ENCODE measurements at places on chromosomes 5 and 9. TPM values are rescaled to one million over a fixed set of nuclear protein-coding genes. Genes with fewer than 3 reads are reported as not detected.

RECK gene
- total RNA-seq, result 8.0 TPM

IL13 gene
- total RNA-seq, result not detected

HAPLN1 gene
- 0.13 TPM for total RNA-seq

GFRA3 gene
- total RNA-seq, result not detected

TCF7 gene
- 25.9 TPM for total RNA-seq

GRCh38 chr9:80076162-80076561 lies 504.4 kb downstream of the TLE4 start:
- no peak for DNase-seq

DNA sequence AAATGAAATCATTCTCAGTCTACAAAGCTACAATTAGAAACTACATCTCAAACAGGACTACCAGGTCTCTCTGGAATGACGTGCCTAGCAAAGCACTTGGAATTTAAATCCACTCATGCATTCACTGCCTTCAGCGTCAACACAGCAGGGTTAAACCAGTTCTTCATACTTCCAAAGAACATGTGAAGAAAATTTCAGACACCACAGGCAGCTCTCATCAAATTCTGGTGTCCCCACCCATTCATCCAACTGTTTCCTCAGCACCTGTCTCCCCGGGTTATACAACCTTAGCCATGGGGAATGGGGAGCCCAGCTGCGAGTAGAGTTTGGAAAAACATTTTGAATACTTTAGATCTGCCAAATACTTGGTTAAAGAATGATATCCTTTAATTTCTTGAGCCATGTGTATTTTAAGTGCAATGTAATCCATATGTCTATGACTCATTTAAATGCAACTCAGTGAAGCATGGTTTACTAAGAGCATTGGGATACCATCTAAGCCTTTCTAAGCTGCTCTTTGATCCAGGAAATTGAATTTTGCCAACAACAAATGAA lies 17.5 kb downstream of the ADAM19 start:
- DNase-seq, result no peak

DNA sequence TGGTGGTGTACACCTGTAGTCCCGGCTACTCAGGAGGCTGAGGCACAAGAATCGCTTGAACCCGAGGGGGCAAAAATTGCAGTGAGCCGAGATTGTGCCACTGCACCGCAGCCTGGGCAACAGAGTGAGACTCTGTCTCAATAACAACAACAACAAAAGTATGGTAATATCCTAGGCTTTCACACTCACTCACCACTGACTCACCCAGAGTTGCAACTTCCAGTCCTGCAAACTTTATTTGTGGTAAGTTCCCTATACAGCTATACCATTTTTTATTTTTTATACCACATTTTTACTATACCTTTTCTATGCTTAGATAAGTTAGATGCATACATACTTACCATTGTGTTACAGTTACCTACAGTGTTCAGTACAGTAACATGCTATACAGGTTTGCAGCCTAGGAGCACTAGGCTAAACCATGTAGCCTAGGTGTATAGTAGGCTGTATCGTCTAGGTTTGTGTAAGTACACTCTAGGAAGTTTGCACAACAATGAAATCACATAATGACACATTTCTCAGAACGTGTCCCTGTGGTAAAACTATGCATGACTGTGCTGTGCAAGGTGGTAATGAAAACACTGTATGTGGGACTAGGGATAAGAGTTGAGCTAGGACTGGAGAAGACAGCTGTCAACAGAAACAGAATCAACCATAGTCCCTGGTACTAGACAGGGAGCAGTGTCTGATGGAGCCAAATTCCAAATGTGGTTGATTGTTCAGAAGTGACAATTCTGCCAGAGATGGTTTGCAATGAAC lies 109.5 kb upstream of the RAD23B start:
- no peak for DNase-seq

- DNase-seq, result no peak
Measured at GRCh38 chr9:105245891-105246161, 1.4 kb downstream of the SLC44A1 start.

DNA sequence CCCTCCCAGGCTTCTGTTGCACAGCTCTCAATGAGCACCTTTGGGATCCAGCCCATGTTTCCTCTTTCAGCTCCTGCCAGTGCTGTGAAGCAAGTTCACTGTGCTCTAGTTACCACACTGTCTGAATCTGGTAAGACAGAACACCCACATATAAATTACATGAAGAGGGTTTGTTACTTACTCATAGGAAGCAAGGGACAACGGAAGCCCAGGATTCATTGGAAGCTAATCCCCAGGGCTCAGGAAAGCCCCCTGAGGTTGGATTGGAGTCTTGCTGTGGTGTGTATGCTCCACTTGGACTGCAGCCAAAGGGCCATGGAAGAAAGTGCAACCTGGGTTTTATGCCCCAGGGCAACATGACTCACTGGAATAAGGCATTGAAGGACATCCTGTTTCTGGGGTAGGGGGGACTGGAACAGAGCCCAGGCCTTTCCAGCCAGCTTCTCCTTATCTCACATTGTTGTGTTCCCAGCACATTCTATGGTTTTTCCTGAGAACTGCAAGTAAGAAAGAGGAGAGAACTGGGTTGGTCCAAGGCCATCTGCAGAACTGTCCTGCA lies 15.6 kb upstream of the CLK4 start:
- no peak for DNase-seq

DNA sequence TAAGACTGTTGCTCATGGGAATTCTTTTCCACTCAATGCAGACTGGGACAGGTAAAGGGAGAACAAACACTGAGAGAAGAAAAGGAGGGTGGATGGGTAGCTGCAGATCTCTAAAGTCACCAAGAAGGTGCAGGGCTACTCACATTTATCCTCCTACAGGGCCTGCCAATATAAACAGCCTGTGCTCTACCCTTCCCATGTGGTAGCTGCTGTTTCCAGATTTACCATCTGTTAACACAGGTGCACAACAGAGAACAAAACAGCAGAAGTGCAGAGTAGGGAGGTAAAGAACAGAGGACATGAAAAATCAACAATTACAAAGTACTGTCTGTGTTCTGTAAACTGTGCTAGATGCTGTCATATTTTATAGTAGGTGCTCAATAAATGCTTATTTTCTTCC lies 26.0 kb downstream of the JAKMIP2 start:
- DNase-seq, result no peak

- DNase-seq, result no peak
Measured at GRCh38 chr5:145228564-145228963, 606.6 kb downstream of the PRELID2 start.

- no peak for DNase-seq
Measured at GRCh38 chr5:169763376-169764017, 126.4 kb downstream of the DOCK2 start.

DNA sequence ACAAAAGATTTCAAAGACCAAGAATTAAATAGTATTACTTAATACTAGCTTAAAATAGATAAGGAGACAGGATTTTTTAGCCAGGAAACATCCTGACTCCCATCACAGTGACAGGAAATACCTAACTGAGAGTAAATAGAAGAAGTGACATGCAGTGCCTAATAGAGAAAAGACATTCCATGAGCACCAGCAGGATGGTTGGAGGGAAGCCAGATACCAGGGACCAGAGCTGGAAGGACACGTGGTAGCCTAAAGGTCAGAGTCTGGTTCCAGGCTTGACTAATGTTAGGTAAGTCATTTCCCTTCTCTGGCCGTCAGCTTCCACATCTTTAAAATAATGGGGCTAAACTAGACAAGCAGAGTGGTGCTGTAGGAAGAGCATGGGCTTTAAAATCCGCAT lies 41.6 kb downstream of the CDK5RAP2 start:
- DNase-seq, result no peak

DNA sequence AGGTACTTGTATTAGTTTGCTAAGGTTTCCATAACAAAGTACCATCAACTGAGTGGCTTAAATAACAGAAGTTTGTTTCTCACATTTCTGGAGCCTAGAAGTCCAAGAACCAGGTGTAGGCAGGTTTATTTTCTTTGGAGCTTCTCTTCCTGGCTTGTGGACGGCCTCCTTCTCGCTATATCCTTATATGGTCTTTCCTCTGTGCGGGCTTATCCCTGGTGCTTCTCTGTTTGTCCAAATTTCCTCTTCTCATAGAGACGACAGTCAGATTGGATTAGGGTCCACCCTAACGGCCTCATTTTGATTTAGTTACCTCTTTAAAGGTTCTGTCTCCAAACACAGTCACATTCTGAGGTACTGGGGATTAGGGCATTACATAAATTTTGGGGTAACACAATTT lies 88.3 kb downstream of the RMI1 start:
- DNase-seq, result no peak

DNA sequence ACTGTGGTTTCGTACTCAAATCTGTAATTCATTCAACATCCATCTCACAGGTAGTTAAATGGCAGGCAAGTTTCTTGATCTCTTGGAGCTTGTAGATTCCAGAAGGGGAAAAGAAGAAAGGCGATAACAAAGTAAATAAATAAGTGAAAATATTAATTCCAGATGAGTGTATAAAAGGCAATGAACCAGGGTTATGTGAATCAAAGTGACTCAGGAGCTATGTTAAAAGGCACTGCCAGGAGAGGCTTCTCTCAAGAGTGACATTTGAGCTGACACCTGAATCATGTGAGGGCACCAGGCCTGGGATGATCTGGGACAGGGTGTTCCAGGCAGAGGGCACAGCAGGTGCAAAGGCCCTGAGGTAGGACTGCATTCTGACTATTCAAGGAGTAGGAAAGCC lies 45.0 kb downstream of the DOCK2 start:
- DNase-seq, result no peak

DNA sequence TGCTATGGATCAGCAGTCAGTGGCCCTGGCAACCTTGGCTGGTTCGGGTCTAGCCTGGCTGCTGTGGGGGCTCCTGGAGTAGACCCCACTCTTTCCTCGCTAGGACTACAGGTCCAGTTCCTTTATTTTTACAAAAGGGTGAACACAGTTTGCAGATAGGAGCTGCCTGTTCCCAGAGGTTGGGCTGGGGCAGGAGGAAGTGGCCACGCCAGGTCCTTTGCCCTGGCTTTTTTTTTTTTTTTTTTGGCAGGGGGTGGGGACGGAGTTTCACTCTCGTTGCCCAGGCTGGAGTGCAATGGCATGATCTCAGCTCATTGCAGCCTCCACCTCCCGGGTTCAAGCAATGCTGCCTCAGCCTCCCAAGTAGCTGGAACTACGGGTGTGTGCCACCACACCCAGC lies 7.9 kb downstream of the SLC2A6 start:
- DNase-seq, result no peak

Measured in Peyer's patch (tissue), 4 donors.